ENCODE measurements at places on chromosomes 5 and 9. TPM values are rescaled to one million over a fixed set of nuclear protein-coding genes. Genes with fewer than 3 reads are reported as not detected.

Gene IZUMO3
- polyA plus RNA-seq: not detected

Gene GCNT4
- polyA plus RNA-seq: 27.4 TPM

Gene RASGEF1C
- 1.3 TPM for polyA plus RNA-seq

Gene PAEP
- polyA plus RNA-seq: 0.09 TPM

Gene CCT5
- polyA plus RNA-seq: 178 TPM

GRCh38 chr9:100999906-101000544 lies 28.5 kb upstream of the PLPPR1 start:
- DNase-seq: no peak

DNA sequence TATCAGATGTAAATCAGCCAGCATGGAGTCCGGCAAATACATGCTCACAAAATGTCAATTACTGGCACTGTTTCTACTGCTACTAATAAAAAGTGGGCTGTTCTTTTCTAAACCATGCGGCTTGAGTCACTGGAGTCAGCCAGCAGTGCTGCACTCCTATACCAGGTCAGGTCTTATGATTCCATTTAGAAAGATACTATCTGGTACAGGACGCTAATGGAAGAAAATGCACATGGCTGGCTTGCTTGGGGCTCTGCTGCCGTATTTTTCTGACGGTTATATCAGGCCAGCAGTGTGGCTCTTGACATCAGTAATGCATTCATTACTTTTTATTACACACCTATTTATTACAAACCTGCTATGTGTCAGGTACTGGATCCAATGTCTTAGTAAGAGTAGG lies 74.3 kb downstream of the NDFIP1 start:
- DNase-seq: no peak

DNA sequence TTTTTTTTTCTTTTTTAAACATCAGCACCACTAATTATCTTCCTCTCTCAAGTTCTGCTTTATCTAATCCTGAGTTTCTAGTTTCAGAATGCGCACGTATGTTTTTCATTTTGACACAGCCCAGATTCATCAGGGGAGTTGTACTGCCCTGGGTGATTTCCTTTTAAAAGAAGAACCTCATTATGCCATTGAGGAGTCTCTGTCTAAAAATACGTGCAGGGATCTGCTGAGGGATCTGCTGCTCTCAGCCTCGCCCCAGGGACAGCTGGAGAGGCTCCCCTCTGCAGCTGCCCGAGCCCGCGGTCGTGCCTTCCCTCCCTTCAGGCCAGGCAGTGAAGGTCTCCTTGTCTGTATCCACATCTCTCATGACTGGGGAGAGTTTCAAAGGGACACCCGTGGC lies 273.1 kb downstream of the ARHGEF28 start:
- no peak for DNase-seq

- DNase-seq: no peak
These were observed at the start of gene ADAMTS12 for GRCh38 chr5:33891788-33892619. Gene ADAMTS12 (minus strand): TSS chr5:33891990. CDS start chr5:33891856, 134 bp downstream.

DNA sequence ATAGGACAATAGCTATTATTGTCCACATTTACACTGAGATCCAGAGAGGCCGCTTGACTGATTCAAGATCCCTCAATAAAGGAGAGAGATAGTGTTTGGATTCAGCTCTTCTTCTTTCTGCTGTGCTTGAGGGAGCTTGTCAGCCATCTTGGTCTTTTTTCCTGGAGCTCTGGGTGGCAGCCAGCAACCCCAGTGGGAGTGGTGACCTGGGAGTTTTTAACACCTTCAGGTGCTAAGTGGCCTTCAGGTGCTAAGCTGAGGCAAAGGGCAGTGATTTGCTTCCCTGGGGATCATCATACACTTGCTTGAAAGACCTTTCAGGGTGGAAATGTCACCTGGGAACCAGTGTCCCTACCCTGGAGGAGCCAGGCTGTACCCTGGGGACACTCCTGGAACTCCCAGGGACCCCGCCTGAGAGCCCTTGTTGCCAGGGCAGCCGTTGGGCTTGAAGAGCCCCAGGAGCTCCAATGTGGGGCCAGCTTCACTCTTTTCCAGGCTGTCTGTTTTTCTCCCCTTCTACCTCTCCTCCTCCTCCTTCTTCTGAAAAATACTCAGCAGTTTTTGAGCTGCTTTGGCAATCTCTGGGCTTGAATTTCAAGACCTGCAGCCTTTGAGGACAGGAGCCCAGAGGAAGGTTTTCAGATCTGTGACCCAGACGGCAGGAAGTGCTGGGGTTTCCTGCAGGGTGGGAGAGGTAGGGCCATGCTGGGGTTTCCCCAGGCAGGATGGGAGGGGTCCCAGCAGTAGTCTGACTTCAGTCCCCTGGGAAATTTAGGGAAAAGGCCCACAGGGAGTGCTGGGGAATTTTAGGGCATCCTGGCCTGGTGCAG lies 59.7 kb downstream of the FGF18 start:
- no peak for DNase-seq

- no peak for DNase-seq
These were observed 43.6 kb upstream of the PCSK1 start for GRCh38 chr5:96476654-96477053.

Measured in large intestine (tissue), 12 donors.